ENCODE measurements at places on chromosomes 11 and 22.

GRCh38 chr11:27894552-27894951, 194.3 kb upstream of the BDNF start:
- no peak for DNase-seq

DNA sequence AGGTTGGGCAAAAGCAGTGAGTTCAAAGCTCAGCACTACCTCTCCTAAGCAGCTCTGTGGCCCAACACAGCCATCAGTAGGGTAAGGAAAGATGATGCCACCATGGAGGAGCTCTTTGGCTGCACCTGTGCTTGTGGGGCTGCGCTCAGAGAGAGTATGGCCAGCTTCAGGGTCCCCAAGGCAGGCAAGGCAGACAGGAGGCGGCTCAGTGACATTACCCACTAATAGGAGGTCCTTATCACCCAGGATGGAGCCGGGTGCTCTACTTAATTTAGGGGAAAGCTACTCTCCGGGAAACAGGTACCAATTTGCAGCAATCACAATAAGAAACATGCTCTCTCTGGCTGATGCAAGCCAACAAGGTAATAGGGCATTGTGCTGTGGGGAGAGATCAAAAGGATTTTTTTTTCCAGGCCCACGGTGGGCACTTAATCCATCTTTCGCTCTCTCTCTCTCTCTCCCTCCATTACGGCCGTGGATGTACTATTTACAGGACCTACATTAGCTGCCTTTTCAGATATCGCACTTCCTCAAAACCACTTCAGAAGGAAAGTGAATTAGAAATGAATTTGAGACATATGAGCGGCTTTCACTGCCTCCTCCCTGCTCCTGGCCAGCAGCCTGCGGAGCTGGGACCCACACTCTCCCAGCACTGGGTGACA, 446.3 kb downstream of the SOX6 start:
- DNase-seq = no peak

GRCh38 chr22:24501301-24502005, 6.3 kb downstream of the UPB1 start:
- no peak for DNase-seq

DNA sequence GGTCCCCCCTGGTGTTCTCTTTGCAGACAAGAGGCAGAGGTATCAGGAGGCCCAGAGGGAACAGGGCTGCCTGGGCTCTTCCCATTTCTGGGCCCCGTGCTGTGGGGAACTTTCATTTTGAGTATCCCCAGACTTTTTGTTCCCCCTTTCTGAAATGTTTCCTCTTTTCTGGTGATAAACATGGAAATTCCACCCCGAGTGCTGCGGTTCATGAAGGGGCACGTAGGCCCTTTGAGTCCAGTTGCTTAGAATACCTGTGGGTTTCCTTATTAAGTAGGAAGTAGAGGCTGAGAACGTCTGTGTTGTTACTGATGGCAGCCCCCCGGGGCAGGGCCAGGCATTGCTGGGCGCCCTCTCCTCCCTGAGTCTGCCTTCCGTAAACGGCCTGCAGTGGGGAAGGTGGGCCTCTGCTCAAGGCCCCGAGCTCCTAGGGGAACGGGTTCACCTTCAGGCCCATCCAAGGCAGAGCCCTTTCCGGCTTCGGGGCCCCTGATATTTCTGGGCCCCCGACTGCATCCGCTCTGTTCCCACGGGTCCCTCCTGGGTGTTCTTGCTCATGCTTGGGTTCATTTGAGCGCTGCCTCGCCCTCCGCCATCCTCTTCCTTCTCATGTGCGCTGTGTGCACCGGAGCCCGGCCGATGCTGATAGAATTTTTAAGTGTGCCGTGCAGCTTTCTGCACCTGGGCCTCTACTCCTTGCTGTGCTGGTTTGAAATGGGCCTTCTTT, 12.0 kb downstream of the TBC1D22A start:
- DNase-seq = no peak

GRCh38 chr11:95322539-95322938, 91.5 kb upstream of the SESN3 start:
- peak; percentile 64 for DNase-seq
